ENCODE measurements at places on chromosomes 3 and 15.

DNA sequence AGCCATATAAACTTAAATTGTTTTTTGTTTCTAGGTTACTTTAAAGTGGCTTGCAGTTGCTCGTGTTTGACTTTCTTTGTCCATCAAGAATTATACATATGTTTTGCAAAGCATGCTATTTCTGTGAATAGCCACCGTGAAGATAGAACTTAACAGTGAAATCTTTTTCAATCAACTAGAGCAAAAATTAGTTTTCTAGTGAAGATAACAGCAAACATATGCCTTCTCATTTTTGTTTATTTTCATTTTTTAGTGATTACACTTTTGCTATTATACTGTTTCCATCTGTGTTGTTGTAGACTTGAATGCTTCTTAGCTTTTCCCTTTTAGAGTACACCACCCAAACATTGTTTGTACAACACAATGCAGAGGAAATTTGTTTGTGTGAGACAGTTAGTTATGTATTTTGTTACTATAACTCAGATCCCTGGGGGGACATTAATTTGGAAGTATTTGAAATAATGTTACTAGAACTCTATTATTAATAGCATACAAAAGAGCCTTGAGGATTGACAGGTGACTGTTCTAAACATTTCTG lies 62.8 kb downstream of the CRYBG3 start:
- no peak for DNase-seq

DNA sequence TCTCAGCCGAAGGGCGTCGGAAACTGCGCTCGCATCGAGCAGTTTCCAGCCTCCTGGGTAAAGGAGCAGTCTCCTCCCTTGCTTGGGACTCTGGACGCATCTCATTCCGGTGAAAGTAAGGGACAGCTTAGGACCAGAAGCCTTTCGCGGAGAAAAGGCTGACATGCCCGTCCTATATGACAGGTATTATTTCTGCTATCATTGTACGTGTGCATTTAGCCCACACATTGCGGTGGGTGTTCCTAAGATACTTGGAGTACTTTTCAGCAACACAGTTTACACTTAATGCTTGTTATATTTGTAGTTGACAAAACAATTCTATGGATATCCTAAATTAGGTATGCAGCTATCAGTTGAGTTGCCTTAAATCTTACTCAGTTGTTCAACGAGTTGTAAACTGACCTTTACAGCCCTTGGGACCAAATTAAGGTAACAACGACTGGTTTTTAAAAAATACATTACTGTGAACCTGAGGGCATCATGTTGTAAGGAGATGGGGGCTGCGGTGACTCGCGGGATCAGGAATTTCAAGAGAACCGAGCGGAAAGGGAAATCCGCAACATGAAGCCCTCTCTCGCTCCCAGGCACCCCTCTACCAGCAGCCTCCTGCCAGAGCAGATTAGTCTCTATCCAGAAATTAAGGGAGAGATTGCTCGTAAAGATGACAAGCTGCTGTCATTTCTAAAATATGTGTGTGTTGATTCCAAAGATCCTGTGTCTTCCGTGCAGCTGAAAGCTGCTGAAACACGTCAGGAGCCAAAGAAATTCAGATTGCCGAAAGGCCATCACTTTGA lies 632 bp upstream of the COPS2 start:
- no peak for DNase-seq

GRCh38 chr3:133620066-133620784 lies 41.5 kb downstream of the TOPBP1 start:
- DNase-seq: no peak

DNA sequence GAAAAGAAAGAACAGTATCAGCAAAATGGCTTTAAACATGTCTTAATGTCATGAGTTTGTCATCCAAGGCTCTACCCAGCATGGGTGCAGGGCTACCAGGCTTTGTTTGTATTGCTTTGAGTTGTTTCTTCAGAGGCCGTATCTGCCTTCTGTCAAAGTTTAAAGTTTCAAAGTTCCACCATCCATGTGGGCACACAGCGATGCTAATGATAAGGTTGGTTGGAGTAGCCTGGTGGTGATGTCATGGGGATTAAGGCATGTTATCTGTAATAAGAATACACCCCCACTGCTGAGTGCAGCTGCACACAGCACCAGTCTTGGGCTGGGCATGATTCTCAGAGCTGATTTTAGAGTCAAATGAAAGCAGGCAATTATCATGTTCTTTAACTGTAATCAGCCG lies 72.0 kb upstream of the LRTM1 start:
- no peak for DNase-seq

DNA sequence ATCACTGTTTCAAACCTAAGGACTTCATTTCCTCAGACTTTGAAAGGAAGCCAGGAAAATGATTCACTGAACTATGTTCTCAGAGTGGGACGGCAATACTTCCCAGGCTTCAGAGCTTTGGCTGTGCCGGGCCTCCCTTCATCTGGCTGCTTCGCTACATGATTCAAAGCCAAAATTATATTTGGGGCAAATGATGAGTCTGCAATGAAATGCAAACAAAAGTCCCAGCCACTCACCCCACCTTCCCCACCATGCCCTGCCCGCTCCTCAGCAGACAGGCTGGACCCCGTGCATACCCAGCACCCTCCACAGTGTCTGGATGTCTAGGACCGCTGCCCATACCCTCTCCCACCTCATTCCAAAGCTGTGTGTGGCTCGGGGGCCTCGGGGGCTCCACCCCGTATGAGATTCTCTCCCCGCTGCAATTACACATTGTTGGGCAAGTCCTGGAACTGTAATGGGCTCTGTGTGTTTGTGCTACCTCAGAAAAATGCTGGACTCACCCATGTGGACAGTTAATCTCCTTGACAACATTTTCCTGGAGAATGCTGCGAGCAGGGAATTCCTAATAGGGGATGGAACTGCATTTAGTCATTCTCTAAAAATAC lies 32.2 kb downstream of the ATP10A start:
- DNase-seq: no peak

DNA sequence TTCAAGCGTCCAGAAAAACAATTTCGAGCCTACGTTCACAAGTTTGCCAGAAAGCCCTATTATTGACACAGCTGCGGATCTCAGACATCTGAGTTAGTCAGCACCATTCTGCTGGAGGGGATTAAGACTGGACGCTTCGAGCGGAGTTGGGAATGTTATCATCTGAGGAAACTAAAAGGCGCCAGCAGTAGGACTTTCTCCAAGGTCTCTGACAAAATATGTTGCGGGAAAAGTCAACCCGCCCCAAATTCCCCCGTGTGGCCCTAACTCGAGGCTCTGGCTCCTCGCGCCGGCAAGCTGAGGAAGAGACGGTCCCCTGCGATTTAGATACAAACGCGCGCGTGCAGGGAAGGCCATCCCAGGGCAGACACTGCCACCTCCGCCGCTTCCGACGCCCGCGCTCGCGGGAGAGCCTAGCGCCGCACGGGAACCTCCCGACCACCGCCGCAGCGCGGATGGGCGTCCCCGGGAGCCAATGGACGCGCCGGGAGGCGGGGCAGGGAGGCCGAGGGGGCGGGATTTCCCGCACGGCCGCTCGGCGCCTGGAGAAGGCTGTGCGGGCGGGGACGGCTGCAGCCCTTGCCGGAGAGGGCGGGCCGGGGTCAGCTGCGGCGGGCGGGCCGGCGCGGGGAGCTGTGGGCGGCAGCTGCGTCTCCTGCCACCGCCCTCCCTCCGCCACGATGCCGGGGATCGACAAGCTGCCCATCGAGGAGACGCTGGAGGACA lies at the start of gene APPL1:
Gene APPL1 (plus strand): TSS at position 526 of the 726 bp plus-strand sequence. CDS start 155 bp downstream, at position 681.
- DNase-seq: peak; percentile 88

- DNase-seq: no peak
These were observed 29.8 kb upstream of the SENP5 start for GRCh38 chr3:196837819-196838420.

DNA sequence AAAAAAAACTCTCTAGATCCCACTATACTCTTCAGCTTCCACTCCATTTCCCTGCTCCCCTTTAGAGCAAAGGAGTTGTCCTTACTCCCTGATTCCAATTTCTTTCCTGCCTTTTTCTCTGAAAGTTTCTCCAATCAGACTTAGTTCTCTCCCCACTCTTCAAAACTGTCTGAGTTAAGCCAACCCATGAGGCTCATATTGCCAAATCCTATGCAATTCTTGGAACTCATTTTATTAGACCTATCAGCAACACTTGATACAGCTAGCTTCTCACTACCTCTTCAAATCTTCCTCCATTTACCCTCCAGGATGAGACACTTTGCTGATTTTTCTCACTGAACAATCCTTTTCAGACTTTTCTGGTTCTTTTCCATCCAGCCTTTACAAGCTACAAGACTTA lies 233.1 kb downstream of the THRB start:
- no peak for DNase-seq

GRCh38 chr15:66786708-66787488 lies 84.9 kb downstream of the SMAD6 start:
- no peak for DNase-seq

- no peak for DNase-seq
These were observed 13.2 kb downstream of the TM4SF4 start for GRCh38 chr3:149487598-149488197.

- DNase-seq: no peak
These were observed 26.1 kb upstream of the ZNF280D start for GRCh38 chr15:56759450-56759845.

GRCh38 chr3:128253150-128253549 lies 99.9 kb downstream of the EEFSEC start:
- no peak for DNase-seq

DNA sequence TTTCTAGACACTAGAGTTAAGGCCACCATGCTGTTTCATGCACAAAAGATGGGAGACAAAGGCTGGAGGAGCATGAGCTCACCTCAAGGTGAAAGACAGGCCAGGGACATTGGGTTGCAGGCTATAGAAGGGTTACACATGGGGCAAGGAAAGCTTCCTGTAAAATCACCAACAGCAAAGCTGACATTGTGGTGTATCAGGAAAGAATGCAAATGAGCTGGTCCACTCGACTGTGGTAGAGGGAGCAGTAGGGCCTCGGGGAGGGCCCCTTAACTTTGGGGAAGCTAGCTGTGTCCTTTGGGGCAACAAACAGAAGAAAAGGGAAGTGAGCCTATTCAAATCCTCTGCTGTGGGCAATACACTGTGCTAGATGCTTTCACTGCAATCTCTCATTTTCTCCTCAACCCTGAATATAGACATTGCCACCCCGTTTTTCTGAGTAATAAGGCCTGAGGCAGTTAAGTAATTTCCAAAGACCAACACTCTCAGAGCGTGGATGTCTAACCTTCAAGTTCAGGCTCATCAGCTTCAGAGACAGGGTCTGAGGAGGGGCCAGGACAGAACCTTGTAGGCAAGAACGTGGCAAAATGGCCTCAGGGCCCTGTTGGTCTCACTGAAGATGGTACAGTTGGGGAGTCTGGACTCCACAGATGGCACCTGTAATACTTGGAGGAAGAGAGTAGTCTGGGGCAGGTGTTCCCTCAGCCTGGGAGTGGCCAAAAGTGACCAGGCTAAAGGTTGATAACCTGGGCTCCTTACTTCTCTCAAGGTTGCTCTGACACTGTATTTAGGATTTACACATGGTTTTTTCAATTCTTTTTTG lies 24.1 kb downstream of the CX3CR1 start:
- DNase-seq: no peak

- no peak for DNase-seq
These were observed 10.6 kb upstream of the SPRED1 start for GRCh38 chr15:38242055-38242454.

DNA sequence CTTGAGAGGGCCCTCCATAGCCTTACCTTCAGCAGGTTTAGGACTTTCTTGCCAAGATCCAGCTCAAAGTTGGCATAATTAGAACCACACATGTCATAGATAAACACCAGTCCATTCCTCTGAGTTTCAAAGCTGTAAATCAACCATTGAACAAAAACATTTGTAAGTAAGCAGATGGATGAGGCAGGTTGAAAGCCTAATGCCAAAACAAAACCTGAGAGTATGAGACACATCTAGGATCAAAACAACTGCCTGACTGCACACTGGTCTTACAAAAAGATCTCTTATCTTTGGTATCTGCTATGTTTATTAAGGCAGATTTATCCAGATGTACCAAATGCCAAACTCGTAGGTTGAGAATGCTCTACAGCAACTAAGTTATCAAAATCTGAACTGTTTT lies 61.9 kb downstream of the PTPN9 start:
- no peak for DNase-seq

GRCh38 chr3:174098746-174099145 lies 701.2 kb downstream of the NLGN1 start:
- no peak for DNase-seq

DNA sequence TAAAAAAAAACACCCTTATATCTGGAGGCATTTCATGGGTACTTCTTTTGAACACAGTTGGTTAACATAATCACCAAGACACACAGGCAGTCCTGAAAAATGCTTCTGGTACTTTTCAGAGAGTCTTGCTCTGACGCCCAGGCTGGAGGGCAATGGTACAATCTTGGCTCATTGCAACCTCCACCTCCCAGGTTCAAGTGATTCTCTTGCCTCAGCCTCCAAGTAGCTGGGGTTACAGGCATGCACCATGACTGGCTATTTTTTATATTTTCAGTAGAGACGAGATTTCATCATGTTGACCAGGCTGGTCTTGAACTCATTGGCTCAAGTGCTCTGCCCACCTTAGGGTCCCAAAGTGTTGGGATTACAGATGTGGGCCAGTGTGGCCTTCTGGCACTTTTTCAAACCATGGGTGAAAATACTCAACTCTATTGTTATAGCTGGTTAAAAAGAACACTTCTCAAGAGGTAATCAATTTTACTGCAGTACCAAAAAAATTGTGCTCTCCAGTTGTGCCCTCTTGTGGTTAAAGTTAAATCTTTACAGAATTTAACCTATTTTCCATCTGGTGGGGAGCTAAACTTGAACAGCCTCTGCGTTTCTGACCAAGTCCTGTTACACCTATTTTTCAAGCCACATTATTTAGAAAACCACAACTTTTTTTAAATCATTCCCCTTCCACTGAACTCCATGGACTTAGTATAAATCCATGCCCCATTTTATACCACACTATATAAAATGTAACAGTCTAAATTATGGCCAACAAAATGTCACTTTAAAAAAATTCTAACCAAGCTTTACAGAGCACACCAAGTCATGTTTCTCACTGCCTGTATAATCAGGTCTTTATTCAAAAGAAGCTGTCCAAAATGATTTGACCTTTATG lies 1.2 kb upstream of the SNAPC5 start:
- no peak for DNase-seq

GRCh38 chr3:72255791-72256559 lies 471.0 kb upstream of the PROK2 start:
- DNase-seq: peak; percentile 70

DNA sequence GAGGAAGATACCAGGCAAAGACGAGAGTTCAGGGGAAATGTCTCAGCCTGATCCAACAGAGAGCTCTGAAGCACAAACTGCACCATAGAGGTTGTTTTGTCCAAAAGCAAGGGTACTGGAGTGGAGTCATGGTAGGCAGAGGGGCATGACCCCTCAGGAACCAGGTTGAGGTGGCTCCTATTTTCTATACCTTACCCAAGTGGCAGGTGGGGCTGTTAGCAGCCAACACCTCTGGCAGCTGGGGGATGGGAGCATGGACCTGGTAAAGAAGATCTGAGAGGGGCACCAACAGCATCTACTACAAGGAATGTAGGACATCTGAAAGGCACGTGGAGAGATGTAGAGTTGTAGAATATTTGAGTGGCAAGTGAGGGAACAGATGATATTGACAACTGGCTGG lies 85.2 kb downstream of the GAP43 start:
- no peak for DNase-seq

DNA sequence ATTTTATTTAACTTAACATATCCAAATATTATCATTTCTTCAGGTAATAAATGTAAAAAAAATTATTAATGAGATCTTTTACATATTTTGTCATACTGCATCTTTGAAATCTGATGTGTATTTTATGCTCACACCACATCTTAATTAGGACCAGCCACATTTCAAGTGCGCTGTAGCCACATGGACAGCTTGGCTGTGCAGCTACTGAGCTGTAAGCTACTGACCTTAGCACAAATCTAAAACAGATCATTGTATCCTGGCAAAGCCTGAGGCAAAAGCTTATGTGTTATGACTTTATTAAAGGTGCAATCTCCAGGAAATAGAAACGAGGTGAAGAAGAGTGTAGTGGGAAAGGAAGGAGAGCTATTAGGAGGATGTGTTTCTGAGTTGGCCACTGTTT lies 126.7 kb upstream of the UBE2E2 start:
- no peak for DNase-seq
